ENCODE measurements at places on chromosomes 5 and 9. TPM values are rescaled to one million over a fixed set of nuclear protein-coding genes. Genes with fewer than 3 reads are reported as not detected.

Gene LCN1
- not detected for total RNA-seq

Gene SPDL1
- total RNA-seq: 52.3 TPM

Gene IL9
- total RNA-seq: not detected

Gene SLC36A3
- not detected for total RNA-seq

Gene MSMP
- not detected for total RNA-seq
